ENCODE measurements at places on chromosomes 7 and 10.

GRCh38 chr10:34816501-34817002 is 1.5 kb upstream of the PARD3 start:
- ATAC-seq: no peak

DNA sequence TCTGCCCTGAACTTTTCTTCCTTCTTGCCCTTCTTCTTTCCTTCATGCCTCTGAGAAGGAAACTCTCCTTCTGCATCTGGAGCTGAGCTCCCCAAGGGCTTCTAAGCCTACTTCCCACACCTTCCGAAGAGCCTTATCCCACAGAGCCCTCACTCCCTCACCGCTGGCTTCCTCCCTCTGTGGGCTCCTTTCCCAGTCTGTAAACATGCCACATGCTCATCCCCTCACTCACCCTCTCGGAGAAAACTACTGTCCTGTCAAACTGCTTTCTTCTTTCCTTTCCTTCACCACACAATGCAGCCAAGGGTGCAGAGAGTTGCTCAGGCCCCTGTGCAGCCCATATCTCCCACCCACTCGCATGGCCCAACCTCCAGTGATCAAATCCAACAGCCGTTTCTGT is 18.1 kb downstream of the ANKRD16 start:
- ATAC-seq: no peak

- ATAC-seq: no peak
Observed at GRCh38 chr7:123415625-123416024, 118.8 kb downstream of the IQUB start.

GRCh38 chr10:824497-824896 is 107.0 kb downstream of the LARP4B start:
- ATAC-seq: no peak

GRCh38 chr10:88934900-88935672 is 17.5 kb downstream of the ACTA2 start:
- ATAC-seq: peak; percentile 81

DNA sequence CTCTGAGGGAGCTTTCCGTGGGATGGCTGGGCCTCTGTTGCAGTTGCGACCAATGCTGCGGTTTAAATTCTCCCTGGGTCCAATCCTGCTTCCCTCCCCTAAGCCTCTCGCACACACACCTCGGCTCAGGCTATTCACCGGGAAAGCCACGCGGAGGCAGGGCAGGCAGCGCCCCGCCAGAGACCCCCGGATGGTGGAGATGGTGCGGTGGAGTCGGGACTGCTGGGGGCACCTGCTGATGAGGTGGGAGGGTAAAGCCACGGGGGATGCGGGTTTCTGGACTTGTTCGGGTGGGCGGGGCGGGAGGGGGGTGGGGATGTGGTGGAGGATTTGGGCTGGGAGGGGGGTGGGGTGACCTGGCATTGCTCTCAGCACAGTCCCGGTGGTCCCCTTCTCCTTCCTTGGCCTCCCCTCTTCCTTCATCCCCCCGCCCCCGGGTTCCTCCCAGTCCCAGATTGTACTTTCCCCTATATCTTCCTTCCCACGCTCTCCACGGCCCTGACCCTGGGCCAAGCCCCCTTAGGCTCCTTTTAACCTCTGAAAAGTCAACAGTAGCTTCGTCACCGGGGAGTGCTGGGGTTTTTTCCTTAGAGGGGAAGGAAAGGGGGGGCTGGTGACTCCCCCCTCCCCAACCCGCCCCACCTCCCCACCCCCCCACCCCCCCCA is 16.4 kb downstream of the UNCX start:
- no peak for ATAC-seq

DNA sequence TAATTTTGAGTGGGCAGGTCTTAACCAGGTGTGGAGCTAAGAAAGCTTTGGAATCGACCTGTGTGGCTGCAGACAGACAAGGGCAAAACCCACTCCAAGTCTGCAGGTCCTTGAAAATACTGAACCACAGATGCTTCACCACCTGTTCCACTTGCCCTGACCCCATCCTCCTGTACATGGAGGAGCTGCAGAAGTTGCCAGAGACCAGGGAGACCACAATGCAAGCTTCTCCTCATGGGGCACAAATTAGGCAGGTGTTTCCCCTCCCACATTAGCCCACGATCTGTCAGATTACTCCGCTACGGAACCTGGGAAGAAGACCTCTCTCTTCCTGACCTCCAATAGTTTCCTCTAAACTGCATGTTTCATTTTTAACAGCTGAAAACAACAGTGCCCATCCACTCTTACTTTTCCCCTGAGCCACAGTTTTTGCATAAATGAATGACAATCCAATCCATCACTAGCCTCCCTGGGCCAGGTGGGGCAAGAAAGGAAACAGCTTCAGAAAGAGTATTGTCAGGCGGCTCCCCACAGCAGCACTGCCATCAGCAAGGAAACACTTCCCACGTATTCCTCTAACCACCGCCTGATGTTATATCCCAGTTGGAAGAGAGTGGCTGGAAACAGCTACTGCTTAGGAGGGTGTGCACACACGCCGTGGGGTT is 141.6 kb downstream of the PRKAG2 start:
- peak; percentile 18 for ATAC-seq

DNA sequence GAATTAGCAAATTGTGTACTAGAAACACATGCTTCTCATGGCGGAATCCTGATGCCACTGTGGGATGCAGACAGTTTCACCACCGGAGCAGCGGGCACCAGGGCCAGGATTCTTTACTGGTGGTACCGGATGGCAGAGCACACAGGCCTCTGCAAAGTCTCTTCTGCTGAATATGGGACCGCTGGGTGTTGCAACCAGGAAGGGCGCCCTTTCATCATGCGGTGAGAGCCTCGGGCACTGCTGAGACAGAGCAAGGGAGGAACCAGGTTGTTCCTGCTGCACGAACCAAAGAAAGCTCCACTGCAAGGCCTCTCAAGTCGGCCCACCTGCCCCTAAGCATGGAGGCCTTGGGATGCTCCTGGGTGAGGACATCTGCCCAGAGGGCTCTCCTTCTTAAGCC is 57.0 kb upstream of the NMT2 start:
- no peak for ATAC-seq

GRCh38 chr10:104487794-104488438 is 134.3 kb downstream of the CFAP58 start:
- no peak for ATAC-seq

GRCh38 chr7:118306771-118307170 is 82.3 kb downstream of the ANKRD7 start:
- no peak for ATAC-seq

GRCh38 chr7:129616530-129616929 is 5.0 kb downstream of the NRF1 start:
- no peak for ATAC-seq

DNA sequence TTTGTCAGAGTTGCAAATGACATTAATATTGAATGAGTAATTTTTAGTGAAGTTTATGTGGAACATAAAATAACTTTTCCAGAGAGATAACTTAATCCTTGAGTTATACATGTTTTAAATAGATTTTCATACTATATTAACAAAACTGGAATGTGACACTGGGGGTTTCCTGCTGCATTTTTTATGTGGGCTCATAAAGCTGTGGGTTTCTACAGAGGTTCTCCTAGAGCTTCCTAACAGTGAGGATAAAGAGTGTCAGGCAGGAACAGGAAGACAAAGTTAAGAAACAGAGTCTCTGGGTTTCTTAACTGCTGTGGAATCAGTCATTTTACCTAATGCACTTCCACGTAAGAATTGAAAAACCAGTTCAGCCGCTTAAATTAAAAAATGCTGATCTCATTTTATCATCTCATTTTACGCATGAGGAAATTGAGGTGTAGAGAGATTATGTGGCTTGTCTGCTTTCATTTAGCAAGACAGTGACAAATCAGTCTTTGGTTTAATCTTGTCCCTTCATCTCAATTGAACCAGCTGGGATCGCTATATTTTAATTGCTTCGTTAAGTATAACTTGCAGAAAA is 5.0 kb downstream of the CD36 start:
- ATAC-seq: no peak

GRCh38 chr10:51224671-51225161 is 150.4 kb downstream of the PRKG1 start:
- ATAC-seq: no peak

DNA sequence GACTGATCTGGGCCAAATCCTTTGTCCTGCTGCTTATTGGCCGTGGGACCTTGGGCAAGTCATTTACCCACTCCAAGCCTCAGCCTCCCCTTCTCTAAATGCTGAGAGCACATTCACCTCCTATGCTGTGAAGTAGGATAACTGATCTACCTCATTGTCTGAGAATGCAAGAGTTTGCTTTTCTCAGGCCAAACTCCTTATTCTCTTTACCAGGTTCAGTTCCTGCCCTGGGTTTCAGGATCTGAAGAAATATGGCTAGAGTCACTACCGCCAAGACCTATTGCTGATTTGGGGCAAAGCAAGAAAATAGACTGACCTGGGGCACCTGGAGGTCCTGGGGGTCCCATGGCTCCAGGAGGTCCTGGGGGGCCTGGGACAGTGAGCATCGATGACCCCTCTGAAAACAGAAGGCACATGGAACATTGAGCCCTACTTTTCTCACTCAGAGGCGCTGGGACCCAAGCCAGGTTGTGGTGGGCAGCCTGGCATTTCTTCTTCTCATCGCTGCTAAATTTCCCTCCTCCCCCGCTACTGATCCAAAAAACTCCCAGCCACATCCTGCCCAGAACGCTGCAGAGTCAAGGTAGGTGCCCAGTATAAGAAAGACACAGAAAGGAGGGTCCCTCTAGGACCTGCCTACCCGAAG is 42.4 kb downstream of the COL17A1 start:
- no peak for ATAC-seq

- no peak for ATAC-seq
Observed at GRCh38 chr10:74453169-74453568, 302.1 kb downstream of the ADK start.

DNA sequence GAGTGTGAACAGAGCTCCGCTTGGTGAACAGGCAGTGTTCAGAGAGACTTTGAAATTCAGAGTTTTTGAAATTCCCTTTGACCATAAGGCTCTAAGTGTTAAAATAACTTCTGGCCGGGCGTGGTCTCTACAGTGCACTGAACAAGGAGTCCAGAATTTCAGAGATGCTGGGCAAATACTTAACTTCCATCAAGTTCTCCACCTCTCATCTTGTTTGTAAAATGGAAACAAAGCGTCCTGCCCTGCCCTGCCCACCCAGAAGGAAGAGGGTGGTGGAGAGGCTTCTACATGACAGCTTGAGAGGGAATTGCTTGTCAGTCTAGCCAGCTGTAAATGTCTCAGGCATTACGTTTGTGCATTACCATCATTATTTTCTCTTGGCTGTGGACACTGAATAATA is 102.6 kb downstream of the RGS10 start:
- ATAC-seq: no peak

GRCh38 chr7:96089511-96089910 is 232.4 kb downstream of the SLC25A13 start:
- ATAC-seq: no peak

All from activated T-helper 17 cell treated with anti-CD3 and anti-CD28 coated beads, Interleukin-2, amount 50 U/mL, for 72 hours (primary cell).